NCI-H524 treated with DMSO at 0.1 percent for 48 hours (cell line): ENCODE measurements at places on chromosomes 1 and 21.

GRCh38 chr1:209505044-209505443, 78.5 kb upstream of the CAMK1G start:
- DNase-seq, result no peak

GRCh38 chr1:33684396-33685179, 179.3 kb upstream of the HMGB4 start:
- DNase-seq, result no peak

DNA sequence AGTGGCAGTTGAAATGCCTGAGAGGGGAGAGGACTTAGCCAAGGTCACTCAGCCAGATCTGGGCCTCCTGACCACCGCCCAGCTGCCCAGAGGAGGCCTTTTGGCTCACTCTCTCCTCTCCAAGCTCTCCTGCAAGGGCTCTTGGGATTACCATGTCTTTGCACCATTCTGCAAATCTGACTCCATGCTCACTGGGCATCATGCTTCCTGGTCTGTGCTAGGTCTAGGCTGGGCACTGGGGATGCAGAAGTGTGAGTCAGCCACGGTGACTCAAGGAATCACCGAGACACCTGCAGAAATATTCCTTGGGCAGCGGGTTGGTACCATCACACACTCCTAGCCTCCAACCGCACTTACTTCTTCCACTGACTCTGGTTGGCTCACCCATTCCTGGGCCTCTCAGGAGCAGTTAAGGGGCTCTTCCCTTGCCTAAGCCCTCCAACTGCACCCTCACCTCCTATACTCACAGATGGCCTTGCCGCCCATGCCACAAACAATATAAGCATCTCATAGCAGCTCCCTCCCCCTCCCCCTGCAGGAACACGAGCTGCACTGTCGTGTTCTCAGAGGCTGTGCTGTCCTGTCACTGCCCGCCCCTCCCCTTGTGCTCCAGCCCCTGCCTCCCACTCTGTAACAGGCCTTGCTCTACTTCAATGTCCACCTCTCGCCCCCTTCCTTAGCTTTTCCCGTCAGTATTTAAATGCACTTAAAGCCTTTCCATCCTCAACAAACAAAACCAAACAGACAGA, 34.8 kb downstream of the CDCP2 start:
- DNase-seq, result no peak

- no peak for DNase-seq
Observed at GRCh38 chr1:246875041-246876026, 56.4 kb downstream of the AHCTF1 start.
